ENCODE measurements at places on chromosomes 16 and 17.

GRCh38 chr17:75153780-75154194 lies 525 bp downstream of the JPT1 start:
- no peak for DNase-seq

- no peak for DNase-seq
Measured at GRCh38 chr16:4625560-4626159, 1.0 kb downstream of the MGRN1 start.

DNA sequence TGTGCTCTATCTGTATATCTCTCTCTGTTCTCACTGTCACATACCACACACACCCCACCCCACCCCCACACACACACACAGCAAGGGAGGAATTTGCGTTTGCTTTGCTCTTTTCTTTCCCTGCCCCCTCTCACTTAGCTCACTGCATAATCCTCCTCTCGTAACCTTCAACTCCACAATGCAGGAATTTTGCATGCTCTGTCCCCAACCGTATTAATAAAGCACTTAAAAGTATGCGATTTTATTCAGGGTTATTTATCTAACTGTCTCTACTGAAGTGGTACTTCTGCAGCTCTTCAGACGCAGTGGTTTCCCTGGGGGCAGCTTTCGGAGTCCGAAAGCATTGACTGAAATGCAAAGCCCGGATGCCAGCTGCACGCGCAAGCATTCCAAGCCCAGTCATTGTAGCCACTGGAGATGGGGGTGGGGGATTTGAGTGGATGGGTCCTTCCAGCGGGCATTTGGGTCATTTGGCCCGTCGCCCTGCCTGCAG lies 105.4 kb upstream of the RBFOX1 start:
- no peak for DNase-seq

DNA sequence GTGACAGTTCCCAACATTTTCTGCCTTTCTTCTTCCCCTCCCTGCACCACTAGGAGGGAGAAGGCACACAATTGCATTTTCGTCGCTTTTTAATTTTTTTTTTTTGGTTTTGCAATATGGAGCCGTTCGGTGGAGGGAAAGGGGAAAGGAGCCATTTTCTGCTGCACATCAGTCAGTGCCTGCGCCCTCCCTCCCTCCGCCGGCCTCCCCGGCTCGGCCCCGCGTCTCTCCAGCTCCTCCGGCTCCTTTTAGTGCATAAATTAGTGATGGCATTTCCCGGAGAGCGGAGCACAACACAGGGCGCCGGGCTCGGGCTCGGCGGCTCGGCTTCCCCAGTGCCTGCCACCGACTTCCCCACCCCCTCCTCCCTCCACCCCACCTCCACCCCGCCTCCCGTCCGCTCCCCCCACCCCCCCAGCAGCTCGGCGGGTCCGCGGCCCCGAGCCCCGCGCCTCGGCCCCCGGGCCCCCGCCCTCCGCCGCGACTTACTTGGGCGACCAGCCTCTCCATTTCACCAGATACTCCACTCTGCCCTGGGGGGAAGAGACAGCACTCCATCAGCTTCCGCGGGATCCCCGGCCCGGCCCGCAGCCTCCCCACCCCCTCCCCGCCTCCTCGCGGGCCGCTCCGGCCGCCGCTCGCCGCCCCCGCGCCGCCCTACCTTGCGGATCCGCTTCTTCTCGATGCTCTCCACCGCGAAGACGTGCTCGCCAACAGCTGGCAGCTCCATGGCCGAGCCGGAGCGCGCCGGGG lies 542 bp downstream of the CBX4 start:
- peak; percentile 69 for DNase-seq

DNA sequence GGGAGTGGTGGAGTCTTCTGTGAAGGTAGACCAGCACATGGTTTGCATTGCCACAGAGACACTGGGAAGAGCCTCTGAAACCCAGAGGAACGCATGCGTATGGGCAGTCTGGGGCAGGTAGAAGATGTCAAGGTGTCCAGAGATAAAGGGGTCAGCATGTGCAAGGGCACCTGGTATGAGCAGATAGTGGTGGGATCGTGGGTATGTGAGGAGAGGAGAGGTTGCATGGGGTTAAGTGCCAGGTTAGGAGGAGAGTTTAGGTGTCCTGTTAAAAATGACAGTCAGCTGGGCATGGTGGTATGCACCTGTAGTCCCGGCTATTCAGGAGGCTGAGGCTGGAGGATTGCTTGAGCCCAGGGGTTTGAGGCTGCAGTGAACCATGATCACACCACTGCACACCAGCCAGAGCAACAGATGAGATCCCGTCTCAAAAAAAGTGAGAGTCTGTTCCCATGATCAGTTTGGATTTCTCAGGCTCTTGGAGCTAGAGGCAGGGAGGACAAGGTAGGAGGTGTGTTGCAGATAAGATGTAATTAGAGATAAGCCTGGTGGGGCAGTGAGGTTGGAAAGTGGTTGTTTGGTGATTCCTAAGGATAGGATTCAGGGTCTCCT lies 3.0 kb downstream of the PYCARD start:
- no peak for DNase-seq

GRCh38 chr17:32862940-32863339 lies 14.0 kb downstream of the MYO1D start:
- no peak for DNase-seq

DNA sequence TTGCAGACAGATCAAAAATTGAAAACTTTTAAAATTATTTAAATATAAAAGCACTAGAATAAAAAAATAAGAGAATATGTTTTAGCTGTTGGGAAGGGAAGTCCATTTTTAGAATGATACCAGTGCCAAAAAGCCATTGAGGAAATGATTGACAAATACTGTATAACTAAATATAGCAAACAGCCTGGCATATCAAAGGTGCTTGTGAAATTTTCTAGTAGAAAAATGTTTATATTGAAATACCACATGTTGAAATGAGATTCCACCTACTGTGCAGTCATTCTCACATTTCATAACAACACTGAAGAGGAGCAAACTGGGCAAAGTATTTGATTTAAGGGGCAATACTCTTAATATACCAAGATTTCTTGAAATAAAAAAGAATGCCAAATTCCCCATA lies 183.5 kb downstream of the PHKB start:
- DNase-seq, result peak; percentile 62

Measured in iris pigment epithelial cell (primary cell).